Activated CD4-positive, alpha-beta T cell treated with anti-CD3 and anti-CD28 coated beads, Interleukin-2, amount 10 ng/mL, durations not matched to agents 24 days and 14 days (primary cell): ENCODE measurements at places on chromosomes 1 and 21. TPM values are rescaled to one million over a fixed set of nuclear protein-coding genes. Genes with fewer than 3 reads are reported as not detected.

The HCRTR1 gene
- not detected in 2 replicates for total RNA-seq

The GPR137B gene
- 6.6 and 7.7 TPM in 2 replicates for total RNA-seq

The KIAA0040 gene
- 32.6 and 35.4 TPM in 2 replicates for total RNA-seq

The PEF1 gene
- total RNA-seq, result 64.0 and 64.4 TPM in 2 replicates

The QSOX1 gene
- total RNA-seq, result 54.2 and 56.2 TPM in 2 replicates

The UBIAD1 gene
- 32.4 and 32.5 TPM in 2 replicates for total RNA-seq

The ETV3L gene
- total RNA-seq, result not detected in 2 replicates

The HLX gene
- 5.7 and 7.2 TPM in 2 replicates for total RNA-seq

The PRKAA2 gene
- not detected in 2 replicates for total RNA-seq

The ATP1A4 gene
- total RNA-seq, result not detected in 2 replicates

The RPL11 gene
- total RNA-seq, result 1,147 and 1,194 TPM in 2 replicates

The PRAMEF13 gene
- total RNA-seq, result not detected in 2 replicates

The SLC9C2 gene
- not detected in 2 replicates for total RNA-seq

DNA sequence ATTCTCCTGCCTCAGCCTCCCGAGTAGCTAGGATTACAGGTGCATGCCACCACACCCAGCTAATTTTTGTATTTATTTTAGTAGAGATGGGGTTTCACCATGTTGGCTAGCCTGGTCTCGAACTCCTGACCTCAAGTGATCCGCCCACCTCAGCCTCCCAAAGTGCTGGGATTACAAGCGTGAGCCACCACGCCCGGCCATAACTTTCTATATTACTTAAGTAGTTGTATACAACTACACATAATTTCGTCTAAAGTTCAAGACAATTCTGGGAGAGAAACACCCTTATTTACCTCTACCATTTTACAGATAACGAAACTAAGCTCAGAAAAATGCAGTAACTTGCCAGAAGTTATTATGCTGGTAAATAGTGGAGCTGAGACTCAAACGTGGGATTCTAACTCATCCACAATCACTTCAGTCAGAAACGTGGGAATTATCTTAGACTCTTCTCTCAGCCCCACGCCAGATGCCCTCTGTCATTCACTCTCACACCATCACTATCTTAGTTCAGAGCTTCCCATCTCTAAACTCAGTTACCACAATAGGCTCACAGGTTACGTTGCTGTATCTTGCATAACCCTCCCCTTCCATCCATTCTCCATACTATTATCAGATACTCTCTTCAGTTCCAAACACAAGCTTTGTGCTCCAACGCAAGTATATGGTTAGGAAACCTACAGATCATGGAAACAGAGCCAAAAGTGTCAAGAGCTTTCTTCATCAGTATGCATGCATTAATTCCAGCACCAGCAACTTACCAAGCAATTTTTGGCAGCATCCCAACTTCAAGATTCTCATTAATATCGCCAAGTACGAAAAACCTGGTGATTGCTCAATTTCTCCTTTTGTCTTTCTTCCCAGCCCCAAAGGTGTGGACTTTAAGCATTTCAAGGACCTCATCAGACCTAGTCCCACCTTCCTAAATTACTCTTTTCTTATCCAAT is 69.3 kb downstream of the RERE start:
- H3K27me3 ChIP-seq, result no peaks in the 10 kb centered on the region
- DNase-seq, result no peak
- H3K4me1 ChIP-seq, result peaks cover 19% of the 10 kb centered on the region
- H3K27ac ChIP-seq, result no peak overlapping the region

GRCh38 chr1:84653130-84653677 is 37.1 kb downstream of the SSX2IP start:
- H3K27ac ChIP-seq, result no peak overlapping the region
- peaks cover 2% of the 10 kb centered on the region for H3K4me1 ChIP-seq
- DNase-seq, result no peak
- H3K27me3 ChIP-seq, result no peaks in the 10 kb centered on the region
- no peak overlapping the region for H3K4me3 ChIP-seq
- H3K36me3 ChIP-seq, result peaks cover 23% of the 10 kb centered on the region

GRCh38 chr1:185816460-185816859 is 82.3 kb downstream of the HMCN1 start:
- peaks cover 6% of the 10 kb centered on the region for H3K27me3 ChIP-seq
- no peaks in the 10 kb centered on the region for H3K36me3 ChIP-seq
- no peak overlapping the region for H3K27ac ChIP-seq
- no peaks in the 10 kb centered on the region for H3K4me1 ChIP-seq

- no peaks in the 10 kb centered on the region for H3K4me1 ChIP-seq
- peak; percentile 37 for DNase-seq
- no peak overlapping the region for H3K27ac ChIP-seq
- H3K27me3 ChIP-seq, result no peaks in the 10 kb centered on the region
Observed at GRCh38 chr1:34277150-34277549, 100.4 kb downstream of the C1orf94 start.

DNA sequence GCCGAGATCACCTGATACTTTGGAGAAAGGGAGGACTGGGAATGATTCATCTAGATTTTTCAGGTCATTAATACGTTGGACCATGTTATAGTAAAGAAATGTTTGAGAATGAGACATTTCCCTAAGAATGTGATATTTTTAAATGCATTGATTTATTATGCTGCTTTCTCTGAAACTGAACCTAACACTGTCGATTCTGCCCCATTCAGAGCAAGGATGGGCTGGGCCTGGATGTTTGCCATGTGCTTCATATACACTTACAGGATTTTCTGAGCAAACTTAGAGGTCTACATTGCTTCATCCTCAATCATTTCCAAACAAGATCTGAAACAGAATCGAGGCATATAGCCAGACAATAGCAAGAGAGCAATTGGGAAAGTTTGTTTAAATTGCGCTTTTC is 183.3 kb downstream of the CRB1 start:
- H3K4me3 ChIP-seq, result no peak overlapping the region
- H3K4me1 ChIP-seq, result no peaks in the 10 kb centered on the region
- no peak for DNase-seq
- peaks cover 4% of the 10 kb centered on the region for H3K27me3 ChIP-seq

- H3K4me1 ChIP-seq, result peaks cover 12% of the 10 kb centered on the region
- no peak overlapping the region for H3K27ac ChIP-seq
- H3K36me3 ChIP-seq, result peaks cover 60% of the 10 kb centered on the region
- no peaks in the 10 kb centered on the region for H3K27me3 ChIP-seq
- H3K4me3 ChIP-seq, result no peak overlapping the region
Observed at GRCh38 chr1:32825181-32825580, 7.7 kb downstream of the S100PBP start.

DNA sequence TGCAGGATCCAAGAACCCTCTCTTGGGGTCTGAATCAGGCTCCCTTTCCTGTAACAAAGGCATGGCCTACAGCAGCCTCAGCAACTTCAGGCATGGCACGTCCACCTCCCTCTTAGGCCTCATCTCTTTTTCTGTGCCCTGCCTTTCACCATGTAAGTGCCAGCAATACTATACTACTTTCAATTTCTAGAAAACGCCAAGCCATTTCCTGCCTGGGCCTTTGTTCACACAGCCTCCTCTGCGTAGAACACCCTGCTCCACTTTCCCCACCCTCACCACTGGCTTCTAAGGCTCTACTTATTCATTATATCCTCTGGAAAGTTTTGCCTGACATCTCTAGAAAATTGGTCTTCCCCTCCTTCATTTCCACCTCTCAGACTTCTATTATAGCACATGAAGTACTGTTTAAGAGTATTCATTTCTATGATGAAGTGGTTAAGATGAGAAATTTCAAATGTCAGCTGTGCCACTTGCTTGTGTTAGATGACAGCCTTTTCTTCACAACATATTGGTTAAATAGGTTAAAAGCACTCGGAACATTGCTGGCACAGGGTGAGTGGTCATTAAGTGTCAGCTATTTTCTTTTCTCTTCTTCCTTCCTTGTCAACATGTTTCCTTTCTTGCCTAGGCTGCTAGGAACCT is 41.6 kb upstream of the VWA5B1 start:
- peak overlapping the region; percentile 86 for H3K27ac ChIP-seq
- peak; percentile 79 for DNase-seq
- peaks cover 2% of the 10 kb centered on the region for H3K27me3 ChIP-seq
- H3K4me1 ChIP-seq, result peaks cover 10% of the 10 kb centered on the region

DNA sequence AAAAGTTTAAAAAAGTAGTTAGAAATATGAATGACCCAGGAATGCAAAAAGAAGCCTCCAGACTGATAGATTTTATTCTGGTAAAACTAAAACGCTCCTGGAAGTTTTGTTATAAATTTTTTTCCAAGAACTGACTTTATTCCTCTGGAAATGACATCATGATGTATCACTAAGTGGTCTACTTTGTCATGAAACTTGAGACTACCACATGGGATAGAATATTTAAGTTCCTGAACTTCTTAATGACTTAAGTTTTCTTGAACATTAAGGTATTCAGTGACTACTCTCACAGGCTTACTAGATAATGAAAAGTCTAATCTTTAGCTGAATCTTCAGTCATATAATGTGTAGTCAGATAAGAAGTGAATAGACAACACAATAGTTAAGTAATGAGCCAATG is 842.2 kb downstream of the USP25 start:
- H3K4me3 ChIP-seq, result no peak overlapping the region
- no peaks in the 10 kb centered on the region for H3K36me3 ChIP-seq
- H3K27ac ChIP-seq, result no peak overlapping the region

GRCh38 chr21:30518876-30519275 is 16.9 kb upstream of the KRTAP19-5 start:
- no peak overlapping the region for H3K4me3 ChIP-seq
- no peaks in the 10 kb centered on the region for H3K4me1 ChIP-seq
- no peak overlapping the region for H3K27ac ChIP-seq
- DNase-seq, result no peak
- H3K36me3 ChIP-seq, result no peaks in the 10 kb centered on the region

DNA sequence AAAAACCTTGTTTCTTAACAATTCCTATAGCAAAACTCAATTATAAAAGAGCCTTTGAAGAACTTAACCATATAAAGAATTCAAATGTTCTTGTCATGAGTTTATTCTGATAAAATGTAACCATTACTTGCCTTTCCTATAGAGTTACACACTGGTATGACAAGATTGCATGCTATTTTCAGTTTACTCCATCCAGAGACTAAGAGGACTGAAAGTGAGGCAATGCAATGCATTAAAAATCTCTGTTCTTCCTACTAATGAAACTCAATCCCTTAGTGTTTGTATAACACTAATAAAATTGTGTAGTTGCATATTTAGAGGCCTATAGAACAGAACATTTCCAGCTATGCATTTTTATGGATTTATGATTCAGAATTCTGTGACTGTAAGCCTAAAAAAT is 88.1 kb downstream of the COP1 start:
- no peaks in the 10 kb centered on the region for H3K4me1 ChIP-seq
- H3K4me3 ChIP-seq, result no peak overlapping the region
- peaks cover 41% of the 10 kb centered on the region for H3K36me3 ChIP-seq
- no peak for DNase-seq

DNA sequence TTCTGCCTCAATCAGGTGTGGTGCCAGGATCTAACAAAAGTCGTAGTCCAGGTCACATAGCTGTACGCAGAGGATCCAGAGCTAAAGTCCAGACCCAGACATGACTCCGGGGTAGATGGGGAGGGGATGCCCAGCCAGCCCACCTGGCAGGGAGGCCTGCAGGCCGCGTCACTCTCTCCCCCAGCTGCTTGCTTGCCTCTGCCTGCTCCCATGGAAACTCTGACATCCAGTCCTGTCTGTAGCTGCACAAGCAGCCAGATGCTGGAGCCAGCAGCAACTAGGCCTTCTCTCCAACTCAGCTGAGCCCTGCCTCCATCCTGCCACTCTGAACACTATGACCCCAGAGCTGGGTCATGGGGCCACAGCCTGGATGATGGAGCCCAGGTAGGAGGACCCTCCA is 8.1 kb downstream of the COL8A2 start:
- H3K36me3 ChIP-seq, result no peaks in the 10 kb centered on the region
- no peaks in the 10 kb centered on the region for H3K4me1 ChIP-seq
- H3K27ac ChIP-seq, result no peak overlapping the region
- H3K4me3 ChIP-seq, result no peak overlapping the region
- H3K27me3 ChIP-seq, result peaks cover 7% of the 10 kb centered on the region

DNA sequence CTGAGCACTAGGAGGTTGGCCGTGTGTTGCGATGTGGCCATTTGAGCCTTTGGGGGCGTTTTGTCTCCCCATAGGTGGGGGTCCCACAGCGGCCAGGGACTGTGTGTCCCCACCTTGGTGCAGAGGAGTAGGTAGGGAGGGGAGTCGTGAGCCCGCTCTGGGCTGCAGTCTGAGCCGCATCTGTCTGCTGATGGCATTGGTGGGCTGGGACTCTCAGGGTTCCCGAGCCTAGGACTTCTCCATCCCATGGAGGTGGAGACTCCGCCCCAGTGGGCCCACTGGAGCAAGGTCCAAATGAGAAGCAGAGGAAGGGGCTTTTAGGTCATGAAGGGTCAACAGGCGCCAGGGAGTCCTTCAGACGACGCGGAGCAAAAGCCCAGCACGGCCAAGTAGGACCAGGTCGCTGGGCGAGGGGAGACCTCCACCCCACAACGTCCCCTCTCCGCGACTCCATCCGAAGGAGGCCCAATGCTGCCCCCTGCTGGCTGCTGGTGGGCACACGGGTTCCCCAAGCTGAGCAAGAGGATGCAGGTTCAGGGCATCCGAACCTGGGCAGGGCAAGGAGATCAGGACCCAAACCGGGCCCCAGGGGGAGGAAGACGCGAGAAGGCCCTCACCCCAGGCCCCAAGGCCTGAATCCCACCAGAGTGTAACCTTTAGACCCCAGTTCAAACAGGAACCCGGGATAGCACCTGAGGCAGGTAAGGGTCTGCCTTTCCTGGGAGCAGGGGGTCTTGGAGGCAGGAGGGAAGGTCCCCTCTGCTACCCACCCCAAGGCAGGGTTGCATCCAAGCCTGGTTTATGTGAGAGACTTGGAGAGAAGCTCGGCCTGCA is 14.9 kb downstream of the TTC34 start:
- no peak overlapping the region for H3K4me3 ChIP-seq
- H3K36me3 ChIP-seq, result peaks cover 2% of the 10 kb centered on the region
- no peak overlapping the region for H3K27ac ChIP-seq
- H3K27me3 ChIP-seq, result peaks cover 23% of the 10 kb centered on the region
- peaks cover 5% of the 10 kb centered on the region for H3K4me1 ChIP-seq

DNA sequence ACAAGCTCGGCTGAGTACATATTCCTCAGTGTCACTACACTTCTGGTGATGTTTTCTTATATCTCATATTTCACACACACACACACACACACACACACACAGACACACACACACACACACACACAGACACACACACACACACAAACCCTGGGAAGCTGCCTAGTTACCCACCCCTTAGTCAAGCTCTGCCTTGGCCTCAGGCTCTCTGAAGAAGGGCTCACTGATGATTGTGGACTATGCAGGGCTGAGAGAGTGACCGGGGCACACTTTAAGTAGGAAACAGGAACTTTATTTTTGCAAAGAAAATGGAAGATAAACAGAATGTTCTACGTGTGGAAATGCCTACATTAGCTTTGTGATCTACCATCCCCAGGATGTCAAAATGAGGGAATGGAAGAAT is 19.2 kb upstream of the LCE2D start:
- H3K36me3 ChIP-seq, result no peaks in the 10 kb centered on the region
- no peaks in the 10 kb centered on the region for H3K4me1 ChIP-seq
- no peak overlapping the region for H3K27ac ChIP-seq
- no peak overlapping the region for H3K4me3 ChIP-seq
- no peak for DNase-seq
- peaks cover 5% of the 10 kb centered on the region for H3K27me3 ChIP-seq
